Glutamatergic neuron (in vitro differentiated cells): ENCODE measurements at places on chromosomes 4 and X.

- no peak for DNase-seq
Observed at GRCh38 chr4:12165616-12166015, 736.9 kb upstream of the HS3ST1 start.

DNA sequence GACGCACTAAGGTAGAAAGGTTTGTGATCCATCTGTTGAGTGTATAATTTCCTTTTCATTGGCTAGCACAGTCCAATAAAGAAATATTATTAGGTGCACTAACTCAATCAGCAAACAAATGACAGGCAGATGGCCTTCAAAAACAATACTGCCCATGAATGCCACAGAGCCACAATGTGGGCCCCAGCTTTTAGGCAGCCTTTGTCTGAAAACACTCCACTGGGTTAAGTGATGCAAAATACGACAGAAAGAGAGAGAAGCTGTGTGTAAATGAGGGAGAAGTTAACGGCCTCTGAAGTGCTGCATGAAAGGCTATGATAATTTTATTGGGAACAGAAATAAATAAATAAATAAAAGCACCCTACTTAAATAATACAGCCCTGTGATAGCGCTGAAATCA is 274.6 kb downstream of the NKX6-1 start:
- no peak for DNase-seq

DNA sequence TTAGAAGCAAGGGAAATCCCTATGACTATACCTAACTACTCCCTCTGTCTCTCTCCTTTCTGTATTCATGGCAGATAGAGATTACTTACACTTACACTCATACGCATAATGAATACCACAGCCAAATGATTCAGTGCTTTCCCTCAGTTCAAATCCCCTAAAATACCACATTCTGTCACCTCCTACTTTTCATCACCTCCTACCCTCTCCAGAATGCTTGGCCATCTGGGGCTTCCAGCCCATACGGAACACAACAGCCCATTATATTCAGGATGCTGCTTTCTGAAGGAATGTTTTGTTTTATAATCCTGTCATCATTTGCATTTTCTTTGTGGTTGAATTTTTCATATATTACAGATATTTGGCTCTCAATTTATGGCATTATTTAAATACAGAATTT is 361.6 kb downstream of the GRIA2 start:
- no peak for DNase-seq

GRCh38 chrX:96771486-96771885 is 86.8 kb downstream of the DIAPH2 start:
- no peak for DNase-seq

GRCh38 chr4:81913427-81913879 is 441.7 kb upstream of the RASGEF1B start:
- DNase-seq = peak; percentile 64

DNA sequence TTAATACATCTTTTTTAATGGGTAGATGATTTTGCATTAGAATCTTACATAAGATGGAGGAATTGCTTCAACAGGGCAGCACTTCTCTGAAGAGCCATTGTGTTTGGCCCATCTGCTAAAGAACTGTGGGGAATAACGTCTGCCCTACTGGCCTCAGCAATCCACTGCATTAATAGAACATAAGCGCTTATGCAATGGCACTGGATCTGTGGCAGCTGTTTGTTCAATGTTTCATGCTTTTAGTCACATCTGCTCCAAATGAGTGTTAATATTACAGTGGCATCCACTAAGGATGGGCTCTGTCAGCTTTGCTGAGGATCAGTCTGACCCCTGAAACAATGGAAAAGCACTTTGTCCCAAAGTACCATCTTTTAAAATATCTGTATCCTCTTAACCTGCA is 279.0 kb upstream of the GK2 start:
- no peak for DNase-seq

- no peak for DNase-seq
Observed at GRCh38 chr4:128107766-128108165, 46.7 kb downstream of the LARP1B start.

GRCh38 chr4:122963216-122963615 is 40.8 kb upstream of the NUDT6 start:
- no peak for DNase-seq

DNA sequence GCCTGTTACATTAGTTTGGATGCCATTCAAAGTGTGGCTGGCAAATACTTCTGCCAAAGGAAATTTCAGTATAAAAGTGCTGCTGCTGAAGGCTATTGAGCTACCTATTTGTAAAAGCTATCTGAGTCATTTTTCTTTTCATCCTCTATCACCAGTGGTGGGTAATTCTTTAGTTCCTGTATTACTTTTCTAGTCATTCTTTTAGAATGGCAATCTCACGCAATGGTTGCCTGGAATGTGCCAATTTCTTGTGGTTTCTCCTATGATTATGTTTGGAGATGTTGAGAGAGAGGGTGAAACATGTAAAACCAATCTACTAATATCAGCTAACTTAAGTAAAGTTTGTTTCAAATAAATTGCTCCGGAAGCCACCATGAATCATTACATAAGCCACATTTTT is 685.0 kb downstream of the RAPGEF2 start:
- no peak for DNase-seq

GRCh38 chr4:85673540-85673939 is 198.6 kb downstream of the ARHGAP24 start:
- no peak for DNase-seq

DNA sequence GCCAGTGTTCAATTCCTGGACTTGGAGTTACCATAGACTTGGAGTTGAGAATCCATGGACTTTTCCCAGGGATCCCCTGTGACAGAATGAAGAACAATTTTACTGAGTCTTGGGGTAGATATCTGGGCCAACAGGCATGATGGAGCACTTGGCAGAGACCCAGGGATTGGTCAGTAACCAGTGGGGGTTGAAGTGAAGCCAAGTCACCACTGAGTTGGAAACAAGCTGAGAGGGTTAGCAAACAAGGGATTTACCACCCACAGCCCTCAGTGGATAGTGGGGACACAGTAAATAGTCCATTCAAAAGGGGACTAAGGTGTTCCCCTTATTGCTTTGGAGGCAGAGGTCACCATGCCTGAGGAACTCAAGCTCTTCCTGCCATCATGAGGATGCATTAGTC is 281.7 kb downstream of the PPP1R2C start:
- no peak for DNase-seq

DNA sequence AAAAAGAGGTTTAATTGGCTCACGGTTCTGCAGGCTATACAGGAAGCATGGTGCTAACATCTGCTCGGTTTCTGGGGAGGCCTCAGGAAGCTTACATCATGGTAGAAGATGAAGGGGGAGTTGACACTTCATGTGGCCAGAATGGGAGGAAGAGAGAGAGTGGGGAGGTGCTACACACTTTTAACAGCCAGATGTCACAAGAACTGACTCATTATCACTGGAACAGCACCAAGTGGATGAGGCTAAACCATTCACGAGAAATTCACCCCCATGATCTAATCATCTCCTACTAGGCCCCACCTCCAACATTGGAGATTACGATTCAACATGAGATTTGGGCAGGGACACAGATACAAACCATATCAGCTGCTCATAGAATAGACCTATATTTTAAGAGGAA is 255.8 kb downstream of the OPHN1 start:
- no peak for DNase-seq

- DNase-seq = no peak
Observed at GRCh38 chr4:140719686-140720085, 36.5 kb downstream of the TBC1D9 start.

GRCh38 chr4:66562276-66562806 is 892.1 kb upstream of the EPHA5 start:
- DNase-seq = no peak

DNA sequence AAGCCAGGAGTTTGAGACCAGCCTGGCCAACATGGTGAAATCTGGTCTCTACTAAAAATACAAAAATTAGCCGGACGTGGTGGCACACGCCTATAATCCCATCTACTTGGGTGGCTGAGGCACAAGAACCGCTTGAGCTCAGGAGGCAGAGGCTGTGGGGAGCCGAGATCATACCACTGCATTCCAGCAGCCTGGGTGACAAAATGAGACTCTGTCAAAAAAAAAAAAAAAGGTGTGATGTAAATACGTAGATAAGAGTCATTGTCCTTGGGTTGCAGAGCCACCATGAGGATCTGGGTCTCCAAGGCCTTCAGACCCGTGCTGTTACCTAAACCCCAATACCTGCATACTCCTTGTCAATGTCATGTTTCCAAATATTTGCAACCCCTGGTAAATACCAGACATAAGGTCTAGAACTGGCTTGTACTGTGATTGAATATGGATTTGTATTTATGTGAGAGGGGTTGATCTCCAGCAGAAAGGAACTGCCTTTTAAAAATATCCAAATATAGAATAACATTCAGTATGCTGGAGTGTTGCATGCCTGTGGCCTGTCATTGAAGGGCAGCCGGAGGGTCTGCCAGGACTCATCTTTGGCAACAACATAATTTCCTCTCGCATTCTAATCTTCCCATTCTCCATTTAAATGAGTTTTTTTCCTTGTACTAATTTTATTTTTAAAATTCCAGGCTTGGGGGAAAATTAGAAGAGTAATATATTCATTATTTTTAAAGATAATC is 40.4 kb downstream of the ATXN3L start:
- no peak for DNase-seq

GRCh38 chr4:100848841-100849240 is 331.0 kb upstream of the EMCN start:
- no peak for DNase-seq

DNA sequence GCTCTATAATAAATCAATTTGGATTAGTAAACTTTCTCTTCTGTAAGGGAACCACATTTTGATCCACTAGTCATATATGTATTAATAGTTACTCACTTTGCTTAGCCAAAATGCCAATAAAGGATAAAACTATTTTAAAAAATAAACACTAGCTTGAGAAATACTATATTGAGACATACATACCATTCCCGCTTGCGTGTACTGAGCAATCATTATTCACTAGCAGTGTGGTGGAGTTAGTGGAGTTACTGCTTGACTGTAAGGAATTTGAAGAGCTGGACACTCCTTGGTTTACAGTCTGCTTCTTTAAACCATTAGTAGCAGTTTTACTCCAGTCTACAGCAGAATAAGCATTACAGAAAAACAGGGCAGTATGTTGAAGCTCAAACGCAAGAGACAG is 10.8 kb upstream of the PHKA2 start:
- DNase-seq = no peak

DNA sequence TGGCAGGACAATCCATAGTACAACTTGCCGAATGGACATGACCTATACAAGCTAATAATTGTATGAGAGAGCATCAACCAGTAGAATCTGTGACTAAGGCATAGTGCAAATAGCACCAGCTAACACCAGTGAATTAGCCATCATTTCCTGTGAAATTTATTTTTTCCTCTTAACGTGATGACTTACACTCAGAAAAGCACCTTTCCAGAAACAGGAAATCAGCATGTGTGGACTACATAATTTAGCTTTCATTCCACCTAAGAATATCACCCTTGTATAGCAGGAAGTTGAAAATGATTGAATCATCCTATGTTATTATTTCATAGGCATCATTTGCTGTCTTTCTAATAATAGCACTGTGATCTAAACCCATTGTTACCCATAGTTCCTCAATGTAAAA is 1393.4 kb upstream of the PCDH7 start:
- DNase-seq = no peak

DNA sequence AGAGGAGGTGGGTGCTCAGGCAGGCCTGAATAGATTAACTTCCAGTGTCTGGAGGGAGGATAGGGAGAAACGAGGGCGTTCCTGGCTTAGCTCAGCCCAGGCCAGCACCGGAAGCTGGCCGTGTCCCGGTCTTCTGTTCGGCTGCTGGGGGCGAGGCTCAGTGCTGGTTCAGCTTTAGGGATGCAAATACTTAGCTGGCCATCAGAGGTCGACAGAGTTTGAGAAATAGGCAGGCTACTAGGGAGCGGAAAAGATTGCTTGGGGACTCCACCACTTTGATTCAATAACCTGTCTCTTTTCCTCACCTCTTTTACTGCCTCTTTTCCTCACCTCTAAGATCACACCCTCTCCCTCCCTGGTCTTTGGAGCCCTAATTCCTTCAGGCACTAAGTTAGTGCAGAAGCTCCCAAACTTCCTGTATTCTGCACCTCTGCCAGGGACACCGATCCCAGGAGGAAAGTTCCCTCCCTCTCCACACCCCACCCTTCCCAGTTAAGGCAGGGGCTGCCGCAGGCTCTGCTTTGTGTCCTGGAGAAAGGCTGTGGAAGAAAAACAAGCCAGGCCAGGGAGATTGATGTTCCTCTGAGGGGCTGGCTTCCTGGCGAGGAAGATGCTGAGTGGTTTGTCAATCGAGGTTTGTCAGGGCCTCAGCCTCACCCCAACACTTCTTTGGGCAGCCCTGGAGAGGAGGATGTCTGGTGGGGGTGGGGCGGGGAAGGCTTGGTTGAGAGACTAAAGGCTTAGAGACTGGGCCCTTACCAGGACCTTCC is 6.0 kb upstream of the EFNB1 start:
- DNase-seq = peak; percentile 27

DNA sequence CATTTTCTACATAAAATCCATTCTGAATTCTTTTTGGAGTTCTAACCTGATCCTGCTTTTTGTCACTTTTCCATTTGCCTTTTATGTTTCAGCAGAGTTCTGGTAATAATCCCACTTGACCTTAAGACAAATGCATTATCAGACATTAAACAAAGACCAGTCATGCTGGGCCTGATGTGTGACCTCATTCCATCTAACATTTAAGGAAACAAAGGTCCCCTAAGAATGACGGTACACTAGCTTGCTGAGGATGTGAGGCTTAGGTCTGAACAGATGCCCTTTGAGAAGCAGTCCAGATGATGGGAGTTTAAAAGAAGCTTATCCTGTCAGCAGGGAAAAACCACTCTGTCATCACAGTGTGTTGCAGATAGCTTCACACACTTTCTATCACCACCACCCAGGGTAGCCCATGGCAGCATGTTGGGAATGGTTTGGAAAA is 38.1 kb upstream of the PDE5A start:
- DNase-seq = no peak

DNA sequence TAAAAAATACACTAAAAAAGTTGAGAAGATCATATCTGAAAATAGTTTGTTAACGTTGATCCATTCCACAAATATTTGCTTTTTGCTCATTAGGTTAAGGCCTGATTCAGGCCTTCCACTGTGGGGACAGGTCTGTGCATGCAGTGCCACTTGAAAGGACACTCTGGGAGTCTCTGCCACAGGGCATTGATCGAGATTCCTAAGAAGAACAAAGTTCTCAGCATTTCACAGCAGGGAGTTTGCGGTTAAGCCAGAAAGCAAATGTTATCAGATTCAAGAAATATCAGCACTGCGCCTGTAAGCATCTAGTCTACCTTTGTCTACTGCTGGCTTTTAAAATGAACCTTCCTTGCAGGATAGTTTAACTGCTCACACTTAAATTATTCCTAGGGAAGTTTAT is 62.2 kb upstream of the TNIP3 start:
- DNase-seq = no peak

DNA sequence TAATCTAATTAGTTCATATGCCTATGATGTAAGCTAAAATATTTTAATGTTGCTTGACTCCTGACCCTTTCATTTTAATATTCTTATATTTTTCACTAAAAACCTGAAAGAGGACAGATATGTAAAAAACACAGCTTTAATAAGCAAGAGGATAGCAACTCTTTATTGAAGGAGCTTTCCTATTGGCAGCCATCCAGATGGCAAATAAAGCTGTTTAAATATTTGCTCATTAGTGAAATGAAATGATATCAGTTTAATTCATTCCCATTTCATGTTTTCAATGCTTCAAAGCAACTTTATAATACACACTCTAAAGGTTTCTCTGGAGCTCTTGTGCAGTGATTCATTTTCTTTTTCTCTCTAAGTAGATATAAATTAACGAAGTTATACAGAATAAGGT is 473.4 kb downstream of the PCDH7 start:
- DNase-seq = no peak
